ENCODE measurements at places on chromosomes 2 and 18.

- DNase-seq = no peak
Observed at GRCh38 chr2:96984300-96984699, 2.1 kb downstream of the FAM178B start.

DNA sequence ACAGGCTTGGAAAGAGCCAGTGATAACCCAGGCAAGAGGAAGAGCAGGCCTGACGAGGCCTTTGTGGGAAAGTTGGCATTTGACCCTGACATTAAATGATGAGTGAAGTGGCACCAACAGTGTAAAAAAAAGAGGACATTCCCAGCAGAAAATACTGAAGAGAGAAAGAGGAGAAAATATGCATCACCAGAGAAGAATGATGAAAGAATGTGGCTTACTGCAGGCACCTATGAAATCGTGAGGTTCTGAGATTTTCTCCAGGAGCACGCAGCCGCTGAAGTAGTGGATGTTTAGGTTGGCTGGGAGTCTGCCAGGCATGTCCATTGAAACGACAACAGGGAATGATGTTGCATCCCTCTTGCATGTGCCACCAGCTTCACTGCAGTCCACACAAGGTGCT is 13.8 kb downstream of the EHD3 start:
- peak; percentile 90 for DNase-seq

DNA sequence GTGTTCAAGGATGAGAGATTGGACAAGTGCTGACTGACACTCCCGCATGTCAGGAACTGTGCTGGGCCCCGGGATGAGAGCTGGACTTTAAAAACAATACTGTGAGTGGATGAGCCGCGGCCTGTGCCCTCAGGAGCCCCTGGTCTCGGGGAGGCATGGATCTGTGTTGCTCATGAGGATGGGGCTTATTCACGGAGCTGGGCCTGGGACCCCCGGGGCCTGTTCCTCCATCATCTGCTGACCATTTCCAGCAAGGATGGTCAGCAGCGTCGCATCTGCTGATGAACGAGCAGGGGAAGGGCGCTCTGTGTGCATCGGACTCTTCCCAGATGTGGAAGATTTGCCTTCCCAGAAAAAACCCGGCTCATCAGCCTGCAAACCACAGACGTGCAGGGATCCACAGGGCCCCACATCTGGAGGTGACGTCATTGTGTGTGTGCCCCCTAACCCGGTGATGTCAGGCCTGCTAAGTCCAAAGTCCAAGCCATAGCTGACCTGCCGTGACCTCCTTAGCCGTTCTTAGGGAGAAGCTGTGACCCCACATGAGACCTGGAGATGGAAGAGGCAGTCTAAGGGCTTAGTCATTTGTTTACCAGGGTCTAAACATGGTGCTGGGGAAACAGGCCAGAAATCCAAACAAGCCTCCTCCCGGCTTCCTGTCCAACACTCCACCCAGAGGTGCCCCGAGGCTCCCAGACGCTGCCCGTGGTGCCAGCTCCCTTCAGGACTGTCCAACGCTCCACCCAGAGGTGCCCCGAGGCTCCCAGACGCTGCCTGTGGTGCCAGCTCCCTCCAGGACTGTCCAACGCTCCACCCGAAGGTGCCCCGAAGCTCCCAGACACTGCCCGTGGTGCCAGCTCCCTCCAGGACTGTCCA is 143.9 kb downstream of the PXDN start:
- DNase-seq = no peak

- DNase-seq = no peak
Observed at GRCh38 chr2:54516842-54517241, 60.7 kb downstream of the SPTBN1 start.

DNA sequence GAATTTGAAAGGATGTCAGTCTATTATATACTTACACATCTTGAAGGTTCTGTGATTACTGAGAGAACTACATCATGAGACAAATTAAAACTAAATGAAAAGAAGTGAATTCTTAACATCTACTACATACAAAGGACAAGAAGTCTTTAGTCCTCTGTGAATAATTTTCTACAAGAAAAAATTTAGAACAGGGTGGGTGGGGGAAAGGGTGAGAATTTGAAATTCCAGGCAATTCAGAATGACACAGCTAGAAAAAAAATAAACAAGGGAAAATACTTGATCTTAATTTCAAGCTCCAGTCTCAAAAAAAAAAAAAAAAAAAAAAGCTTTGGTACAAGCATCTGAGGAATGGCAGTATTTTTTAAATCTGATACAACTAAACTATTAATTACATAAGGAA is 15.5 kb downstream of the CUL3 start:
- DNase-seq = no peak

GRCh38 chr18:78904179-78904531 is 75.5 kb upstream of the SALL3 start:
- DNase-seq = no peak

DNA sequence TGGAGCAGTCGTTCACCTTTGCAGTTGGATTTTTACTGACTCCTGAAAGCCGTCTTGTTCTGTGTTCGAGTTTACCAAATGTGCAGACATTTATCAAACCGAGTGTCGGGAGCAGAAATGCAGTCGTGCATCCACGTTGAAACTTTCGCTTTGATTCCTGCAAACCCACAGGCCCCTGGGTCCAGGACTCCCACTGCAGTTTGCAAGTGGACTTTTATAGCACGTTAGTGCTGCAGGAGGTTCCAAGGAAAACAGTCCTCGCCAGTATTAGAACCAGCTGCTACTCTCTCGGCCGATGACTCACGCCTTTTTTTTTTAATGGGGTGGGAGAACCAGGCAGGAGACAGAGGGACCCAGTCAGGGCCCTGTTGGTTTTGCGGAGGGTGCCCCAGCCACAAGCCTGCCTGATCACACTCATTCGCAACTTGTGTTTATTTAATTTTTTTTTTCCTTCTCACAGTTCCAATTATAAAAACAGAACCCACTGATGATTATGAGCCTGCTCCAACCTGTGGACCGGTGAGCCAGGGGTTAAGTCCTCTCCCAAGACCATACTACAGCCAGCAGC is 90.1 kb downstream of the NFATC1 start:
- peak; percentile 76 for DNase-seq

DNA sequence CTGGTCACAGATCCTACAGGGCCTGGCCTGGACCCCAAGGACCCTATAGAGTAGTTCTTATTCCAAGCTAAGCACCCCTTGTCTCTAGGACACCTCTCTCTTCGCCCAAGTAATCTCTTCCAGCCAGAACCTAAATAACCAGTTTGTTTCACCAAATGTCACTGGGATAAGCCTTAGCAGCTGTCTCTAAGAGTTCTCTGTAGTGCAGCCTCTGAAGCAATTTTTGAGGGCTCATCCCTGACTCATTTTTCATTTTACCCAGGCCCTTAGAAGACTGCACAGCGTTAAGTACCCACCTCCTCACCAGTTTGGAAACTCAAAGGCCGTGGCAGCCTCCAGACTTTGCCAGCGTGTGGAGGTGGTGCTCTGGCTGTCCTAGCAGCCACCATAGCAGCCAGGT is 290.1 kb upstream of the SIX2 start:
- DNase-seq = no peak

DNA sequence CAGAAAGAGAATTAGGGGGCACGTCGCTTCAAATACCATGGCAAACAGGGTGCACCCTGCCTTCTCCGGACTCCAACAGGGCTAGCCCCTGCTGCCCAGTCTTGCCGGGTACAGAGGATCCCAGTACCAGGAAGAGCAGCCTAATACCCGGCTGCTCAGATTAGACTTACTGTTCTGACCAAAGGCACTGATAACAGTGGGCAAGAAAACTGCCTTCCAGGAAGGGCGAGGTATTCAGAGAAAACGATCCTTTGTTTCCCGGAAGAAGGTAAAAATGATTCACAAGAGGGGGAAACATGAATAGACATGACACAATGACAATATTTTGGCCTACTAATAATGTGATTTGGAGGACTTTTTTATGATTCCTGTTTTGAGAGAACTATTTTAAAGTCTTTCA is 99.9 kb downstream of the SS18 start:
- DNase-seq = no peak

DNA sequence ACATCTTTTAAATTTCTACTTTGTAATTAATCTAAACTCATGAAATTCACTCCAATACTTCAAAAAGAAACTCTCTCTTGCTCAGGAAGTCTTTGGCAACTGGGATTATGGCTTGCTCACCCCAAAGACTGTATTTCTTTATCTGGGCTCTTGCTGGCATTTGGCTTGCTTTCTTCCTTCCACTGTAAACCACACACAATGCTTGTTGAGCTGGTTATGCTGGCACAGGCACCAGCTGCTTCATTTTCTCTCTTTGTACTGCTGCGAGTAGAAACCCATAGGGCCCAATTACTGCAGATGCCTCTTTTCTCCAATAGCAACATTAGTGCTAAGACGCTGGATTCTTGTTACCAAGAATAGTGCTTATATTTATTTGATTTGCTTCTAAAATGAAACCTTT is 51.4 kb downstream of the SLC38A11 start:
- DNase-seq = no peak

- DNase-seq = no peak
Observed at GRCh38 chr2:21142149-21142548, 18.4 kb downstream of the TDRD15 start.

DNA sequence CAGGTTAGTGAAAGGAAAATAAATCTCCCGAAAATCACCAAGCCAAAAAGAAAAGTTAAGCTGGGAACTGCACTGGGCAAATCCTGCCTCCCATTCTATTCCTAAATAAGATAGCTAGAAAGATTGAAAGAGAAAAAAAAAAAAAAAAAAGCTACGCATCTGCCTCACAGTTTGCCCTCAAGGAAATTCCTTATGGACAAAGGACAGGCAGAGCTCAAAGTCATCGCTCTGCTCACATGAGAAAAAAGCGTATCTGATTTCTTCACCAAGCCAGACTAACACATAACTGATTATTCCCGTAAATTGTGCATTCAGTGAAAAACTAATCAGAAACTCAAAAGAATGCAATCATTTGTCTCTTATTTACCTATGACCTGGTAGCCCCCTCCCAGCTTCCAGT is 50.0 kb downstream of the PUM2 start:
- DNase-seq = no peak

DNA sequence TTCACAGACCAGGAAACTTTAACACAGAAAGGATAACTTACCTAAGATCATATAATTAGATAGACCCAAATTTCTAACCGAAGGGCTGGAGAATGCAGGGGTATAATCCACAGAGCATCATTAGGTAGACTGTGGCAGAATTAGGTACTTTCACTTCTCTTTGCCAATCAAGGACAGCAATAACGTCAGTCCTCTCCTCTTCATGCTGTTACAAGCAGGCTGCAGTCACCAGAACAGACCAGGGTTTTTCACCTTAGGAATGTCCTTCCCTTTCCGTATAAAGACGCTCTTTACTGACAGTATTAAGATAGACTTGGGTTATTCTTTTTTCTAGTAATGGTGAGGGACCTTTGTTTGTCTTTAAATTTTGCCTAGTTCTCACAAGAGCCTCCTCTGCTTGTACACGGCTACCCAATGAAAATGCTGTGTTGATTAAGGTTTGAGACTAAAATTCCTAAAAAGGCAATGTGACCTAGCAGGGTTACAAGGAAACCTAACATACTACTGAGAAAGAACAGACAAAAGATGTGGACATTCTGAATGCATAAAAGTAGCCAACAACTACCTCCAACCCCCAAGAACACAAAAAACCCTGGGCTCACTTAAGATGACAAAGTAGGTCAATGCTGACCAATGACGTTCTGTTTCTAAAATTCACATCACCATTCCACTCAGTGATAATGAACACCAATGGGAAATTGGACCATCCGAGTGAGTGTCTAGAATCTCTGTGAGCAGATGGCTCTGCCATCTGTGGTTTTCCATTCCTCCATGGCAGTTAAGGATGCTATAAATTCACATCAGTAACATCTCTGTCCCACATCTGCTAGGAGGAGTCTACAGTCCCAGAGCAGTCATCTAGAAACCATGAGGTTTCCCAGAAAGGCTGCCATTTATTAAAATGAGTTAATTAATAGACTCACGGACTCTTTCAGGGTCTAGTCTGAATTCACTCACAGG is 2.1 kb downstream of the PDIA6 start:
- DNase-seq = no peak

- no peak for DNase-seq
Observed at GRCh38 chr18:53093636-53094035, 753.6 kb downstream of the DCC start.

DNA sequence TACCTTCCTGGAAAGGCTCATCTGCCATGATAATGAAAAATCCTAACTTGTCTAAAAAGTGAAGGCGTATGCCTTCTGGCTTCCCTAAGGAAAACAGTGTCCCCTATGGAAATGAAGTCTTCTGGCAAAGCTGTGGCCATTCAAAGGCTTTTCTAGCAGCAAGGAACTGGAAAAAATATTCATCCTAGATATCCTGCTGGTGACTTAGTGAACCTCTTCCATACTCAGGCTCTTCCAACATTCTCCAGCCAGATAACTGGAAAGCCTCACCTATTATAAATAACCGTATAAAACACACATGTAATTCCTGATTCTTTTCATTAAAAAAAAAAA is 84.7 kb downstream of the RBMS1 start:
- DNase-seq = no peak
